ENCODE measurements at places on chromosomes 1 and 21. TPM values are rescaled to one million over a fixed set of nuclear protein-coding genes. Genes with fewer than 3 reads are reported as not detected.

The CADM3 gene
- not detected for total RNA-seq

The OR2M3 gene
- not detected for total RNA-seq

The FTCD gene
- 4.5 TPM for total RNA-seq

The DIPK1A gene
- 2.3 TPM for total RNA-seq

DNA sequence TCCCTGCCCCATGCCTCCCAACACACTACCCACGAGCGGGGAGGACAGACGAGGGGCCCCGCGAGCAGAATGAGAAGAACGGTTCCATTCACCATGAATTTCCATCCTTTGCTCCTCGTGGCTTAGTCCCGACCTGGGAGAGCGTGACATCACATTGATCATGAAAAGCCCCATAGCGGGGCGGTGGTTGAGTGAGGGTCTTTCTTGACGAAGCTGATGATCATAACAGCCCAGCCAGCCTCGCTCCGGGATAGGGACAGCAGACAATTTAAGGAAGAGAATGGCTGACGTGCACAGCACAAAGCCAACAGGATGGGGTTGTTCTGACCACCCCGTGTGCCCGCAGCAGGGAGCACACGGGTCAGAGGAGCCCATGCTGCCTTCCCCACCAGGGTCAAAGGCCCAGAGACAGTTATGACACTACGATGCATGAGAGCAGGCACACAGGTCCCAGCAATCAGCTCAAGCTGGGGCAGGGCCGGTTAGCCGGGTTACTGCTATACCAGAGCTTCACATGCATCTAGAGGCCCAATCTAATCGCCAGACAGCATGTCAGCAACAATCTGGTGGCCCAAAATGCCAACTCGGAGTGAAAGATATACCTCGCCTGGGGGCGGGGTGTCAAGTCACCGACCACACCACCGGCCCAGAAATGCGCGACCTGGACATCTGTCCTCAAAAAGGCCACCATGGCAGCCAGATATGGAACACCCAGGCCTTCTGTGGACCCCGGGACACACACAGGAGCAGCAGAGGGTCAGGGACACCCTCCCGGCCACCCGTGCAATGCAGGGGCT lies 135.2 kb downstream of the LIPI start:
- no peak overlapping the region for H3K27ac ChIP-seq
- no peak for DNase-seq
- no peaks in the 10 kb centered on the region for H3K36me3 ChIP-seq
- no peaks in the 10 kb centered on the region for H3K4me1 ChIP-seq
- H3K27me3 ChIP-seq, result no peaks in the 10 kb centered on the region

DNA sequence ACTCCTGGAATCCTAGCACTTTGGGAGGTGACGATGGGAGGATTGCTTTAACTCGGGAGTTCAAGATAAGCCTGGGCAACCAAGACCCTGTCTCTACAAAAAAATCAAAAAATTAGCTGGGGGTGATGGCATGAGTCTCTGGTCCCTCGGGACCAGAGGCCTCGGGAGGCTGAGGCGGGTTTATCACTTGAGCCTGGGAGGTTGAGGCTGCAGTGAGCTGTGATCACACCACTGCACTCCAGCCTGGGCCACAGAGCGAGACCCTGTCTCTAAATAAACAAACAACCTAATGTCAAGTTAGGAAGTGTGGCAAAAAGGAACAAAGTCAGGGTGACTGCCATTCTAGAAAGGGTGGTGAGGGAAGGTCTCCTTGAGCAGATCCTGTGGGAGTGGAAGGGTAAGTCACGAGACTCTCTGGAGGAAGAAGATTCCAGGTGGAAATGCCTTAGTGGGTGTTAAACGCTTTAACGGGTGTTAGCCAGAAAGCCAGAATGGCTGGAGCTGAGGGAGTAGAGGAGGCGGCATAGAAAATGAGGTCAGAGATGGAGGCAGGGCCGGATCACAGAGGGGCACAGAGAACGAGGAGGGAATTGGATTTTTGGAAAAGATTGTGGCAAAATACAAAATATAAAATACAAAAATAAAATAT lies 62.2 kb upstream of the ATP5PO start:
- H3K4me3 ChIP-seq, result no peak overlapping the region
- peak overlapping the region; percentile 26 for H3K27ac ChIP-seq
- H3K4me1 ChIP-seq, result peaks cover 44% of the 10 kb centered on the region

DNA sequence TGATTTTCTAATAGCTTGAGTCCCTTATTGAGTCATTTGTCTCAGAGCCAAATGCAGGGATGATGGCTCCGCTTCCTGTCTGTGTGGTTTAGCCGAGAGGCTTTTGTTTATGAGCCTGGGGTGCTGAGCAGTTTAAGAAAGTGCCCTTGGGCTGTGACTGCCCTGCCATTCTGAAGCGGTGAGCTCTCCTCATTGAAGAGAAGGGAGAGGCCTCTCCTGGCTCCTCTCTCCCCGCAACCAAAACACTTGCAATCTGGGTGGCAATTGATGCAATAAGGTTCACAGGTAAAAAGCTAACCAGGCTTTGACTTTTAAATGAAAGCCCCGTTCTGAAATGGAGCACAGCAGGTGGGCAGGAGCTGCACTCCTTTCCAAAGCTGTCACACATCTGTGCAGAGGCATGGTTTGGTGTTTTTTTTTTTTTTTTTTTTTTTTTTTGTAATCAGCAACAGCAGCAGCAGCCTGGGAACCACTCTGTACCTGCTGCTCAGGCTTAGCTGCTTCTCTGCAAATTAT lies 403.7 kb downstream of the SIPA1L2 start:
- no peaks in the 10 kb centered on the region for H3K36me3 ChIP-seq
- H3K27ac ChIP-seq, result no peak overlapping the region
- H3K4me1 ChIP-seq, result no peaks in the 10 kb centered on the region
- H3K27me3 ChIP-seq, result no peaks in the 10 kb centered on the region
- DNase-seq, result no peak

DNA sequence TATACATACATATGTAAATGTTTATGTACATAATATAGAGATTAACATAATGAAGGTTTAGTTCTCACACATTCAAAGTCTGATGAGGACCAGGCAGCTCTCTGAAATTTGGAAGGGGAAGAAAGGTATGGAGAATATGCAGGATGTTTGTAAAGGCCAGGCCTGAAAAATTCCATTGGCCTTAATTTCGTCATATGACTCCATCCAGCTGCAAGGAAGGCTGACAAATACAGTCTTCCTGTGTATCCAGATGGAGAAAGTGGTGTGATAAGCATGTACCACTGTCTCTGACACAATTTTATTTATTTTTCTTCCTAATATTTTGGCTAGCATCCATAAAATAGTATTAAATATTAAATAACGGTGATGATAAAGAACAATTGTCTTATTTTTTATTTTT lies 6.3 kb upstream of the SGIP1 start:
- no peak overlapping the region for H3K27ac ChIP-seq
- H3K4me1 ChIP-seq, result peaks cover 15% of the 10 kb centered on the region
- no peaks in the 10 kb centered on the region for H3K36me3 ChIP-seq
- no peak overlapping the region for H3K4me3 ChIP-seq
- no peak for DNase-seq
- H3K27me3 ChIP-seq, result no peaks in the 10 kb centered on the region

GRCh38 chr1:11886986-11887665 lies 28.4 kb upstream of the NPPB start:
- no peaks in the 10 kb centered on the region for H3K27me3 ChIP-seq
- H3K4me1 ChIP-seq, result peaks cover 13% of the 10 kb centered on the region
- no peak for DNase-seq
- H3K36me3 ChIP-seq, result no peaks in the 10 kb centered on the region
- H3K4me3 ChIP-seq, result no peak overlapping the region

DNA sequence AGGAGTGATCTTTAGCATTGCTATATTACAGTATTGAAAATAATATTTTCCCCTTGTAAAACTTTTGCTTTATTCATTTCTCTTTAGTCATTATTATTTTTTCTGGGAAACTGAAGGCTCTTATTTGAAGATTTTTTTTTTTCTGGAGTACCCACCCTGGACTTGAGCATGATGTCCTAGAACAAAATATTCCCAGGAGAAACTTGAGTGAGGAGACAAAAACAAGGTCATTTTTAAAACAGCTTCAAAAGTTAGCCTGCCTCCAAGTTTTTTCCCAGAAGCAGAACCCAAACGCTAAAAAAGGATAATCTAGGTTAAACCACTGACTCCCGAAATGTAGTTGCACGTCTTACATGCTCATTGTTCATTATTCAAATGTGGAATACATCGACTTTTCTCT lies 160.2 kb upstream of the KCTD3 start:
- no peak overlapping the region for H3K4me3 ChIP-seq
- H3K27ac ChIP-seq, result no peak overlapping the region
- H3K36me3 ChIP-seq, result no peaks in the 10 kb centered on the region
- no peak for DNase-seq

DNA sequence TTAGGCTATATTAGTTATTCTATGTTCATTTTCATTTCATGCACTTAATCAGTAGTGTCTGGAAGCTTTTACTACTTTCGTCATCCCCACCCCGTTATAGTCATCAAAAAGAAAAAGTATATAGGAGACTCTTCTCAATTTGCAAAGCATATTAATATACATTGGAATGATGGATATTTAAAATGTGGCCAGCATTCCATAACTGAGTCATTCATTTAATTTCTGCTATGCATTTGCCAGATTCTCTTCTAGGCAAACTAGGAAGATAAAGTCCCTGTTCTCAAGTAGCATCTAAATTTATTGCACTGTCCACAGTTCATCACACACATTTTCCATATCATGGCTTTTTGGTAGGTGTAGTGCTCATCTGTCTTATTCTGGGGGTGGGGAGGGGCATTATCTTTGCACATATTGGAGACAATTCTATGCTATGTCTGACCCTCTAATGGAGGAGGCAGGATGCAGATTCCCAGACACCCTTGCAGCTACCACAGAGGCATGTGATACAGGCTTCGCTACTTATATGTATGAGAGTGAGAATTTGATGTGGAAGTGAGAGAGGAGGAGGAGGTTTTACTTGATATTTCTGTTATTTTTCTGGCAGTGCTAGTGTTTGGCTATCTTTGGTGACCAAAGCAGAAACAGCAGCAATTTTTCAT lies 125.8 kb downstream of the CTH start:
- no peaks in the 10 kb centered on the region for H3K36me3 ChIP-seq
- no peak overlapping the region for H3K27ac ChIP-seq
- no peak overlapping the region for H3K4me3 ChIP-seq
- no peaks in the 10 kb centered on the region for H3K27me3 ChIP-seq

DNA sequence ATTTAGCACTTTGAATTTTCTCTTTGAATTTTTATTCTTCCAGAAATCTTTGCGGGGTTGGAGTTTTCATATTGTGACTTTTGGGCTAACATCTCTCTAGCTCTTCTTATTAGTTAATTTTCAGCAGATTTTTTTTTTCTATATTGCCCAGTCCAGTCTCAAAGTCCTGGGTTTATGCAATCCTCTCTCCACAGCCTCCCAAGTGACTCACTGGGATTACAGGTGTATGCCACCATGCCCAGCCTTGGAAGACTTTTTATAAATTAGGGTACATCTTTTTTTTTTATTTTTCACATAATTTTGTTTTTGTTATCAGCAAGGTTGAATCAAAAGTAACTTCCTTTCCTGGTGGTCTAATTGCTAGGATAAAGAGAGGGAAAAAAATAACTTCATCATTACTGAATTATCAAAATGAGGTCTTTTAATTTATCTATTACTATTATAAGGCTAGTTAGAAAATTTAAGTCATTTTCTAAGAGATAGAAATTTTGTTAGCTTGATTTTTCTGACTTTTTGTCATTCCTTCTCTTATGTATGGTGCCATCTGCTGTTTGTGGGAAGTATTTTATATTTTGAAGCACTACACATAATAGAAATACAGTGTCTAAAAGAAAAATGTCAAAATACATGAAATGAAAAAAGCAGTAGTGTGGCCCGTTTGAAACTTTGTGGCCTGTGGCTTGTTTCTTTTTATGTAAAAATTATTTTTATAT lies 273.4 kb upstream of the CACYBP start:
- H3K4me1 ChIP-seq, result no peaks in the 10 kb centered on the region
- H3K27ac ChIP-seq, result no peak overlapping the region
- no peaks in the 10 kb centered on the region for H3K36me3 ChIP-seq
- H3K27me3 ChIP-seq, result no peaks in the 10 kb centered on the region

DNA sequence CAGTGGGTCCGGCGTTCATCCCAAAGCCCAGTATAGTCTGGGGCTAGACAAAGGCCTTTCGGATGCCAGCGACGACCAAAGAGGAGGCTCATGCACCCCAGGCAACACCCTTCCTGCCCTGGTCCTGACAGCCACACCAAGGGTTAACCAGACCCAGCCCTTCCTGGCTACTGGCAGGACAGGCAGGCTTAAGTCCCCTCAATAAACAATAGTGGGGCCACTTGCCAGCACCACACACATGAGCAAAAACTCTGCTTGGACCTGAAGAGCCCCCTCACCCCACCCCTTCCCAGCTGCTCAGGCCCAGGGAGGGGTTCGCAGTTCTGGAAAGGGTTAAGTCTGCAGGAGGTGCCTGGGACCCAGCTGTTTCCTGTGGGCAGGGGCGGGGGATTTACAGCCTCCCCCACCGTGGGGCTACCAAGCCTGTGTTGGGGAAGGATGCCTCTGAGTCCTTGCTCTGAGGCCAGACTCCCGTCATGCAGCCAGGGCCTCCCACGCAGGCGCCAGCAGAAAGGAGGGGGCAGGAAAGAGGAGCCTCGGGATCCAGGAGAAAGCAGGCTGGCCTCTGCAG lies 18.2 kb downstream of the PHLDA3 start:
- H3K4me1 ChIP-seq, result no peaks in the 10 kb centered on the region
- no peak for DNase-seq

DNA sequence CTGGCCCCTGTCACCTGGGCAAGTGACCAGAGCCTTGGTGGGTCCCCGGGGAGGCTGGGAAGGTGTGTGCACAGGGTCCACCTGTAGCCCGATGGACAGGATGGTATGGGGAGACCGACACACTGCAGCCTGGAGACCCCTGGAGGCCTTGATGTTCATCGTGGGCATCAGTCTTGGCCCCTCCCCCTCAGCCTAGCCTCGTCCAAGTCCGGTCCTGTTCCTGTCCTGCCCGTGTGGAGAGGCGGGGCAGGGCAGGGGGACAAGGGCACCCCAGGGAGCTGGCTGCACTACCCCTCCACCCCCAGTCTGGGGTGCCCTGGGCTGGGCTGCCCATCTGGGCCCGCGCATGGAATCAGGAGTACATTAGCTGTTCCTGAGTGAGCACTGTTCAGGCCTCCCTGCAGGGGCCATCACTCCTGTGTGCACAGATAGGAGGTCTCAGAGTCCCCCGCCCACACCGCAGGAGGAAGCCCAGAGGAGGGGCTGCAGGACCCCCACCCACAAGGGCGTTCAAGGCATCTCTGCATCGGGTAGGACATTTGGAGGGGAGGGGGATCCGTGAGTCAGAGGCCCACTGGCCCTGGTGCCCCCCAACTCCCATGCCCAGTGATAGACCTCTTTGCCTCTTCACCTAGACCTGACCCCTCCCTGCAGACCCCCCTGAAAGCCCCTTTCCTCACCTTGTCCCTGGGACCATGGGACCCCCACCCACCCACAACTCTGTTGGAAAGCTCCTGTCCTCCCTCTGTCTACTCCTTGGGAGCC lies 63.2 kb downstream of the WNT9A start:
- no peaks in the 10 kb centered on the region for H3K36me3 ChIP-seq
- H3K27ac ChIP-seq, result no peak overlapping the region
- H3K4me3 ChIP-seq, result no peak overlapping the region
- no peaks in the 10 kb centered on the region for H3K27me3 ChIP-seq

DNA sequence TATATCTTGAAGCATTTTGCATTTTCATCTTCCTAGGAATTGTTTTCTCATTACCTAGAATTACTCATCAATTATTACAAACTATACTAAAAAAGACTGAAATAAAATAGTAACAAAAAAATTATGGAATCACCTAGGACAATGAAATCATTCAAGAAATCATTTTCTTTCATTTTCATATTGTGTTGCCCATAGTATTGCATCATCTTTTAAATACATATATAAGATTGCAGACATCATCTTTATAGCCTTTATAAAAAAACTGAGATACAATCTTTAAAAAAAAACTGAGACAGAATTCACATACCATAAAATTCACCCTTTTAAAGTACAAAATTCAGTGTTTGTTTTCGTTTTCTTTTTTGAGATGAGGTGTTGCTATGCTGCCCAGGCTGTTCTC lies 29.6 kb downstream of the GDAP2 start:
- no peak overlapping the region for H3K4me3 ChIP-seq
- H3K4me1 ChIP-seq, result no peaks in the 10 kb centered on the region
- H3K36me3 ChIP-seq, result no peaks in the 10 kb centered on the region
- H3K27me3 ChIP-seq, result no peaks in the 10 kb centered on the region
- no peak for DNase-seq

Data from Caco-2 (cell line).